ENCODE measurements at places on chromosomes 11 and 22.

GRCh38 chr11:134517115-134517514 is 105.1 kb upstream of the B3GAT1 start:
- no peak for DNase-seq

- DNase-seq = no peak
These were observed 15.4 kb downstream of the CCDC34 start for GRCh38 chr11:27347359-27348339.

DNA sequence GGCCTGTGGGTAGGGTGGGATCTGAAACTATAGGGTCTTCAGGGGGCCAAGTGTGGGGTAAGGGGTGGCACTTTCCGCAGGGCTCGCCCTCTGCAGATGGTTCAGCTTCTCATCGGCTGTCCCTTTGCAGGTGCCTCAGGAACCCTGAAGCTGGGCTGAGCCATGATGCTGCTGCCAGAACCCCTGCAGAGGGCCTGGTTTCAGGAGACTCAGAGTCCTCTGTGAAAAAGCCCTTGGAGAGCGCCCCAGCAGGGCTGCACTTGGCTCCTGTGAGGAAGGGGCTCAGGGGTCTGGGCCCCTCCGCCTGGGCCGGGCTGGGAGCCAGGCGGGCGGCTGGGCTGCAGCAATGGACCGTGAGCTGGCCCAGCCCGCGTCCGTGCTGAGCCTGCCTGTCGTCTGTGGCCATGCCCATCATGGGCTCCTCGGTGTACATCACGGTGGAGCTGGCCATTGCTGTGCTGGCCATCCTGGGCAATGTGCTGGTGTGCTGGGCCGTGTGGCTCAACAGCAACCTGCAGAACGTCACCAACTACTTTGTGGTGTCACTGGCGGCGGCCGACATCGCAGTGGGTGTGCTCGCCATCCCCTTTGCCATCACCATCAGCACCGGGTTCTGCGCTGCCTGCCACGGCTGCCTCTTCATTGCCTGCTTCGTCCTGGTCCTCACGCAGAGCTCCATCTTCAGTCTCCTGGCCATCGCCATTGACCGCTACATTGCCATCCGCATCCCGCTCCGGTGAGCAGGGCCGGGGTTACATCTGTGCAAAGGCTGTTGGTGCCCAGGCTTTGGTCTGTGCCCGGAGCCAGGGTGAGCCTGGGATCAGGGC is 5.8 kb downstream of the ADORA2A start:
- DNase-seq = no peak

GRCh38 chr11:69640260-69640994 is 529 bp upstream of the CCND1 start:
- DNase-seq = no peak

GRCh38 chr22:42747701-42748513 is 27.2 kb upstream of the A4GALT start:
- no peak for DNase-seq

DNA sequence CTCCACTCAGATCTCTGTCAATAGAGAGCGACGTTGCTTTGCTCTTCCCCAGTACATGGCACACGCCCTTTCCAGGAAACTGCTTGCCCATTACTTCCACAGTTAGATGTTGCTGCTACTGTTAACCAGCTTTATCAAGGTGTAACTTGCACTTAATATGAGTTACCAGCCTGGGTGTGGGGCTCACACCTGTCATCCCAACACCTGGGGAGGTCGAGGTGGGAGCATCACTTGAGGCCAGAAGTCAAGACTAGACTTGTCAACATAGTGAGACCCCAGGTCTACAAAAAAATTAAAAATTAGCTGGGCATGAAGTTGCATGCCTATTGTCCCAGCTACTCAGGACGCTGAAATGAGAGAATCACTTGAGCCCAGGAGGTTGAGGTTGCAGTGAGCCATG is 177.1 kb upstream of the B3GAT1 start:
- DNase-seq = no peak

Measured in stimulated activated naive CD4-positive, alpha-beta T cell treated with Interleukin-2 at 50 U/mL for 16 hours (primary cell).